ENCODE measurements at places on chromosomes 3 and 15. TPM values are rescaled to one million over a fixed set of nuclear protein-coding genes. Genes with fewer than 3 reads are reported as not detected.

ALDH1A2 gene
- 5.6 TPM for total RNA-seq

KLF15 gene
- total RNA-seq: 0.63 TPM

CPNE9 gene
- total RNA-seq: not detected

RASGRP1 gene
- 0.85 TPM for total RNA-seq

DHX30 gene
- total RNA-seq: 69.8 TPM

FBXO40 gene
- total RNA-seq: not detected

GATM gene
- 0.28 TPM for total RNA-seq

VILL gene
- 6.7 TPM for total RNA-seq

CTXN2 gene
- total RNA-seq: under 0.01 TPM

MUSTN1 gene
- not detected for total RNA-seq

CCDC71 gene
- 15.2 TPM for total RNA-seq

LDHAL6B gene
- total RNA-seq: not detected

ATP2B2 gene
- total RNA-seq: not detected

TRIM42 gene
- total RNA-seq: not detected

RTP4 gene
- total RNA-seq: 0.18 TPM

NANOGP8 gene
- not detected for total RNA-seq

PAQR9 gene
- total RNA-seq: not detected

PARP16 gene
- 2.4 TPM for total RNA-seq

GABRA5 gene
- not detected for total RNA-seq

MAGEL2 gene
- total RNA-seq: not detected

CCR9 gene
- not detected for total RNA-seq

GLT8D1 gene
- total RNA-seq: 60.3 TPM

EFHB gene
- total RNA-seq: 0.27 TPM

IL17RE gene
- 0.18 TPM for total RNA-seq

PROK2 gene
- total RNA-seq: not detected

PRR20G gene
- total RNA-seq: not detected

HIGD2B gene
- total RNA-seq: not detected

DHX36 gene
- total RNA-seq: 35.1 TPM

GOLGA6C gene
- under 0.01 TPM for total RNA-seq

TMC3 gene
- total RNA-seq: not detected

COX17 gene
- 28.8 TPM for total RNA-seq

SUSD5 gene
- 1.9 TPM for total RNA-seq

TYRO3 gene
- total RNA-seq: 8.5 TPM

AADACL2 gene
- total RNA-seq: not detected

Measured in endothelial cell of coronary artery (primary cell).